AG09309 (cell line): ENCODE measurements at places on chromosomes 12 and 14.

GRCh38 chr12:14239935-14240872 is 125.3 kb upstream of the ATF7IP start:
- DNase-seq: no peak

- DNase-seq: no peak
These were observed 6.7 kb downstream of the VASH1 start for GRCh38 chr14:76767681-76768656.

- DNase-seq: peak; percentile 21
These were observed 26.2 kb downstream of the ANG start for GRCh38 chr14:20714593-20715250.

DNA sequence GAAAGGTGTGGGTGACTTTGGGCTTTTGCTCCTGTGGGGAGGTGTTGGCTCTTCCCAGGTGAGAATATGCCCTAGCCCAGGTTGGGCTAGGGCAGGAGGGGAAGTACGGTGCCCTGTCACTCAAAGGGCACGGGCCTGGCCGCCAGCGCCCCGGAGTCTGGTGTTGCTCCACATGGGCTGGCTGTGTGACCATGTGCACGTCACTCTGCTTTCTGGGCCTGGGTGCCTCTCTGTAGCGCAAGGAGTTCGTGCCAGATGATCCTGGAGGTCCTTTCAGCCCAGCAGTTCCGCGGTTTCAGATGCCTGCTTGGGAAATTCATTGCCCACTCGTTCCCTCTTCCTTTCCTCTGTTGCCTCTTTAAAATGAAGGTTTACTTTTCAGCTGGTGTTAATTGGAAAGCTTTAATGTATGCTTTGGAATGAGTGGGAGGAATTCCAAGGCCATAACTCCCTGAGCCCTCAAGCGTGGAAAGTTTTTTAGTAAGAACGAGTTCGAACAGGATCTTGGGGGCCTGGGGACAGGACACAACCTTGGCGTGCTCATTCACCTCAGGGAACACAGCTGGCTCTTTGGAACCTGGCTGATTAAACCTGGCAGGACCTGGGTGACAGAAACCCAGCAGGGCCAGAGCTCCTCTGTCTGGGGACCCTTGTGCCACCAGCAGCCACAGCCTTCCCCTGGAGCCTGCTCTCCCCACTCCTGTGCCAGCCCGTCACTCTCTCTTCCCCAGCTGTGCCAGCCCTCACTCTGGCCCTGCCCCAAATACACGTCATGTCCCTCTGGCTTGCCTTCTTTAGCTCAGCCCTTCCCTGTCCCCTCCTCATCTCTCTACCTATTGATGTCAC is 42.8 kb downstream of the TSPAN9 start:
- DNase-seq: peak; percentile 72

DNA sequence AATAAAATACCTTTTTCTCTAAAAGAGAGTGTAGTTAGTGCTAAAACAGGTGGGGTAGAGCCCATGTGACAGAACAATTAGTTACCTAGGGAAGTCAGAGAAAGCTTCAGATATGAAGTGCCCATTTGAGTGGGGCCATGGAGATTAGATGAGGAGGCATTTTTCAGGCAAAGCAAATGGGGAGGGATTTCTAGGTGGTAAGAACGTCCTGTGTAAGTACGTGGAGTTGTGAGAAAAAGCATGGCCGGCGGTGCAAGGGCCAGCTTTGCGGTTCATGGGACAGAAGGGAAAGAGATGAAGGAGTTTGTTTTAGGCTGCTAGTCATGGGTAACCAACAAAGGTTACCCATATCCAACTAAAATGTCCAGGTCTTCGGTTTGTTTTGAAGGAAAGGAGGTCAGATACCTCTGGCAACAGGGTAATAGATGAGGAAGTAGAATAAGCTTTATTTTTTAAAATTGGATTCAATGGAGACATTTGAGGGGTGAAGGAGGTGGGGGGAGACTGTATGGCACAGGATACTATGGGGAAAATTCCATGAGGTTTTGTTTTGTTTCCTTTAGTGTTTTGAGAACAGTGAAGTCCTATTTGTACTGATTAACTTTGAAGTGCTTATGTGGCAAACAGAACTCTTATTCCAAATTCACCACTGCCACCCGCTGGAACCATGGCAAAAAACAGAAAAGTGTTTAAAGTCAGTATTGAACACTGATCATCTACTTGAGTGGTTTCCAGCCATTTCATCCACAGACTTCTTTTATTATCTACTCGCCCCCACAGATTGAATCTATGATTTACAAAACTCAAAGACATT is 10.0 kb upstream of the SNRPF start:
- no peak for DNase-seq

GRCh38 chr14:24435192-24435810 is 5.5 kb downstream of the KHNYN start:
- no peak for DNase-seq

DNA sequence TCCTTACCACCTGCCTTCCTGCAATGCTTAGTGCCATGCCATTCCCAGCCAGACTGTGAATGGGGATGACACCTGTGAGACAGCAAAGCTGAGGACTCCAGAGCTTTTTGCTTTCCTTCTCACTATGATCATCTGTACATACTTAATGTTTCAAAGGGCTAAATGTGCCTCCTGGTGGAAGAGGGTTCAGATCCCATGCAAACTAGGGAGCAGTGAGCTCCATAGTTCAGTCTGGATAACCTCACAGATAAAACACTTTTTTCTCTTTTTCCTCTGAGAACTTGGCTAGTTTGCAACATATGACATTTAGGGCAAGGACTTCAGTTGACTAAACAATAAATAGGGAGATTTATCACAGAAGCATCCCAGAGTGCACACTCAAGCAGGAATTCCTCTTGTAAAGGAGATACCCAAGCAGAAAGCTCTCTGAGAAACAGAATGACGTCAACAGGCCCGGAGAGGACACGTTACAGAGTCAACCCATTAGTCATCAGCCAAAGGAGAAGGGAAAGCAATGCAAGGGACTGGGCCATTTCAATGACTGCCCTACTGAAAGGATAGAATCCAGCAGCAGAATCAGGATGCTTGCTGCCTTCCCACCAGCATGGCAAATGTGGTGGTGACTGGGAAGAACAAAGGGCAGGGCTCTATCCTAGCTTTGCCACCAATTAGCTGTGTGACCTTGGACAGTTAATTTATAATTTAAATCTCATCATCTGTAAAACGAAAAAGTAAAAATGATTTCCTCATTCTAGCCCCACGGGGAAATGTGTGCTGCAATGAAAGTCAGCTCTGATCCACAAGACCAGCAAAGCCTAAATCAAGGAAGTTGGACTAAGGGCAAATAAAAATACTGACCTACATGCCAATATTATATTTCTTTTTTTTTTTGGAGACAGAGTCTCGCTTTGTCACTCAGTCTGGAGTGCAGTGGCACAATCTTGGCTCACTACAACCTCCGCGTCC is 80.8 kb upstream of the ACTN1 start:
- DNase-seq: peak; percentile 93

GRCh38 chr14:73116079-73116665 is 20.1 kb upstream of the PSEN1 start:
- no peak for DNase-seq

GRCh38 chr12:108980831-108981618 is 39.8 kb downstream of the SVOP start:
- peak; percentile 7 for DNase-seq

DNA sequence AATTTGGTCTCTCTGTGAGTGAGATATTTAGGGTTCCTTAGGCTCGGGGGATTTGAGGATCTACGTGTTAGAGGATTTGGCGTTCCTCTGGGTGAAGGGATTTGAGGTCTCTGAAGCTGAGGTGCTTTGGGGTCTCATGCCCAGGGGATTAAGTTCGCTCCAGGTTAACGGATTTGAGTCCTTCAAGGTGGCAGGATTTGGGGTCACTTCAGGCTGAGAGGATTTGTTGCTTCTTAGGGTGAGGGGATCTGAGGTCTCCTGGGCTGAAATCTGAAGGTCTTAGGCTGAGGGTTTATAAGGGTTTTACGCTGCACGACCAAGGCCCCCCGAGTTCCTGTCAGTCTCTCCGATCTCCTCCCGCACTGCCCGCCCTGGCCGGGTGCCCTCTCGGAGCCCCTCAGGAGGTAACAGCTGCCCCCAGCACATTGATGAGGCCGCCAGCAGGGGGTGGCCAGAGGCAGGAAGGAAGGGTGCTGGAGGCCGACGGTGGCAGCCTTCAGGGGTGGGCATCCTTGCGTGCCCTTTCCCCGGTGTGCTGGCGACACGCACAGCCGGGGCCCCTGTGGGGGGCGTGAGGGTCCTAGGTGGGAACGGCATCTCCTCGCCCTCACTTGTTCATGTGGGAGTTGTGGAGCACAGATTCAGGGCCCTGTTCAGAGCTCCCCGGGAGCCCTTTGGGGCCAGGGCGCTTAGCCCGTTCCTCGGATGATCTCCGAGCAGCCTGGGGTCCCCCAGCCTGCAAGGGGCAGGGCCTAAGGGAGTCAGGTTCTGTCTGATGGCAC is 14.3 kb downstream of the CEP170B start:
- no peak for DNase-seq

DNA sequence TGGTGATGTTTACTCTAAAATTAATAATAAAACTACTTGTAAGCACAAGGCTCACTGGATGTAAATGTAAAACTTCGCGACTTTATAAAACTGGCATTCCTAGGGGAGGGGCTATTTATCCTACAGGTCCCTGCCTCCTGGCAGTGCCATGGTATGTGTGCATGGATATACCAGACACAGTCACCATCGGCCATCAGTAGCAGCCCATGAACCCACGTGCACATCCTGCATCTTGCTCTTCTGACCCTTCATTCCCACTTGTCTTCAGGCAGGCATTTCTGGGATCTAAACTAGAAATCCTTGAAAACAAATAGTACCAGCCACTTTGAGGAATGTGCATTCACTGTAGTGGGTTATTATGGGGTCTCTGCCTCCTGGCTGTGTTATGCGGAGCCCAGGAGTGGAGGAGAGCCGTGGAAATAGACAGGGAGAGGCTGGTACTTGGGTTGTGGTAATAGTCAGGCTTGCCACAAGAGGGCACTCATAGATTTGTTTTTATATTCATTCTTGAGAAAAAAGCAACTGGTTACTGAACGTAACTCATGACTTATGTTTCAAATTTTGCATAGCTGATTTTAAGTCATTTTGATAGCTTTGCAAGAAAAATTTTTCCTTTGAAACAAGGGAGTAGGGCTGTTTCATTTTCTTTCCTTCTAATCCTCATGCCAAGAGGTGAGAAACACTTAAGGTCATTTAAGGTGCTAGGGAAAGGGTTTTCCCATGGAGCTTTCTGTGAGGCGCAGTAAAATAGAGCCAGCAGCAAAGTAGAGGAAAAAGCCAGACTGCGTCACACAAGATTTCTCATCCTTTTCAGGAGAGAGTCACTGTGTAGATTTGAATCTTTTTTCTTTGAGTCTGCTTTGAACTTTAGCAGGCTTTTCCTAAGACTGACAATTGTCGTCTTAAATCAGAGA is 17.4 kb upstream of the GALNT16 start:
- DNase-seq: peak; percentile 55

GRCh38 chr12:33026791-33027190 is 130.2 kb upstream of the PKP2 start:
- DNase-seq: no peak

DNA sequence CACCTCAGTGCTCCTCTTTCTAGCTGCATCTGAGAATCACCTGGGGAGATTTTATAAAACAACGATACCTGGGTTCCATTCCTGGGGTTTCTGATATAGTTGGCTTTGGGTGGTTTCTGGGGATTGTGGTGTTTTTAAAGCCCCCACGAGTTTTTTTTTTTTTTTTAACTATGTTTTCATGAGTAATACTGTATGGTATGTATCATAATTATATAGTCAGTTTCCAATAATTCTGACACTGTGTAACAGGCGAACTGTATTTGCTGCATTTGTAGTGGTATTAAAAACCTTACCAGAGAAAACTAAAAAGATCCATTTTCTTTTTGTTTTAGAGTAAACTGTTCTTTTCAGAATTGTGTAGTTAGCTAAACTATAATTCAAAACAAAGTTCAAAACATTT is 84.9 kb downstream of the SRGAP1 start:
- DNase-seq: no peak

DNA sequence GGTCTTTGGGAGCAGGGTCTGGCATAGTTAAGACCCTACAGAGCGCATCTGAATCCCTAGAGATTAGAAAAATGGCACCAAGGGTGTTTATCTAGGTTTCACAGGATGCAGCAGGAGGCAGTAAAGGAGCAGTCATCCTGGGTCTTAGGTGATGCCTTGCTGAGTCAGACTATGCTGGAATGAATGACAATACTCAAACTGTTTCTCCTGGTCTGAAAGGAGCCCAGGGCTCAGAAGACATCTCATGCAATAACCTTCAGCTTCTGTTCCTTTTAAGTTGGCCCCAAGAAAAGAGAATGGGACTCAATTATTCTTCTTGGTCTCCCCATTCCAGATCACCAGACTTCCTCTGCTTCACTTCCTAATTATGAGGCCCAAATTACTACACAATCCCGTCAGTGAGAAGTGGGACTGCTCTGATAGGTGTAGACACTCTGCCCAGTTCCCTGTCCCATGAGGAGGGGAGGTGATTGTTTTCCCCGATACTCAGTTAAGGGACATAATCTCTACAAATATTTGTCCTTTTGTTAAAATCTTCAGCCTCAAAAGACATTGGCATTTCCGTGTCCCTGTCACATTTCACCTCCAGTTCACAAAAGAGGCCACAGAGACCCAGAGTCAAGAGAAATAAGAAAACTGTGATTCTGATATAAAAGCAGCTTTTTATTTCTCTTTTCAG is 14.8 kb upstream of the APOF start:
- DNase-seq: no peak

GRCh38 chr14:73462815-73463214 is 4.5 kb upstream of the NUMB start:
- DNase-seq: no peak

GRCh38 chr12:69348162-69348938 is at the start of gene LYZ:
LYZ (plus strand) TSS chr12:69348381; CDS start chr12:69348409, 28 bp downstream.
- DNase-seq: no peak

- DNase-seq: no peak
These were observed 356 bp upstream of the ZC3H14 start for GRCh38 chr14:88562532-88562830.

DNA sequence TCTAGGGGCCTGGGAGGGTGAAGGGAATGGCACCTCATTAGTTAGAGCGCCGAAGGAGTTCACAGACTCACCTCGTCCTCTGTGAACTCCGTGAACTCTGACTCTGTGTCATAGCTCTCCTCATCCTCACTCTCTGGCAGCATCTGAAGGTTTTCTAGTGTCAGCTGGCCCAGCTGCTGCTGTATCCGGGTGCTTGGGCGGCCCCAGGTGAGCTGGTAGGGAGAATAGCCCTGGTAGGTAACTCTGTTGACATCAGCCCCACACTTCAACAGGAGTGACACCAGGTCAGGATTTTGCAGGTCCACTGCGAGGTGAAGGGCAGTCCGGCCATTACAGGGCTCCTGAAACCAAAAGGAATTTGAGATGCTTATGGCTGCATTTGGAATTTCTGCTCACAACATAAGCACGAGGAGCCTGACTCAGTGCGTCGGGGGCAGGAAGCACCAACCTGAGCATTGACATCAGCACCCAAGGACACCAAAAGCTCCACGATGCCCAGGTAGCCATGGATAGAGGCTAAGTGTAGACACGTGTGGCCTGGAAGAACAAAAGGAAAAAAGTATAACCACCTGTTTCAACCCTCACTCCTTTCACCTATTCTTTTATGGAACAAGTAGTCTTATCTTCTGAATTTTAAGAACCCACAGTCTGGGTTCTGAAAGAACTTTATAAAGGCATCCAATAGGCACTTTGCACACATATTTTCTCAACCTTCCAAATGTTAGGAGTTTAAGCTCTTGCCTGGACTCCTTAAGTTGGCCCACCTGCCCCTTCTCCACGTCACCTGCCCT is 2.0 kb downstream of the NFKBIA start:
- DNase-seq: no peak
